ENCODE measurements at places on chromosomes 2 and 18.

GRCh38 chr18:12886498-12887126 is 2.6 kb upstream of the PTPN2 start:
- no peak for DNase-seq

GRCh38 chr2:54336136-54336976 is 80.3 kb upstream of the TSPYL6 start:
- no peak for DNase-seq

DNA sequence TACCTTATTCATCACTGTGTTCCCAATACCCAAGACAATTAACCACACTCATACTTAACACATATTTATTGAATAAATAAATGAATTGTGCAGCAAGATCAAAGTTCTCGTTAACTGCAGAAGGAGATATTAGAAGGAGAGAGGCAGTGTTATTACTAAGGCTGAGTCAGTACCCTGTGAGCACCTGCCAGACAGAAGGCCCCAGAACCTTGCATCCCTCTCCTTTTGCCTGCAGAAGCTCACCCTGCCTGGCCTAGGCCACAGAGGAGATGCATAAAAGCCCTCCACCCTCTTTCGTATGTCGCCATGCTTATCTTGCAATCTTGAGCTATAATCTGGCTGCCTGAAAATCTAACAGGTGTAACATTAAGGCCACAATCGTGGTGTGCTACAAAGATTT is 20.5 kb upstream of the RNF149 start:
- DNase-seq: no peak

DNA sequence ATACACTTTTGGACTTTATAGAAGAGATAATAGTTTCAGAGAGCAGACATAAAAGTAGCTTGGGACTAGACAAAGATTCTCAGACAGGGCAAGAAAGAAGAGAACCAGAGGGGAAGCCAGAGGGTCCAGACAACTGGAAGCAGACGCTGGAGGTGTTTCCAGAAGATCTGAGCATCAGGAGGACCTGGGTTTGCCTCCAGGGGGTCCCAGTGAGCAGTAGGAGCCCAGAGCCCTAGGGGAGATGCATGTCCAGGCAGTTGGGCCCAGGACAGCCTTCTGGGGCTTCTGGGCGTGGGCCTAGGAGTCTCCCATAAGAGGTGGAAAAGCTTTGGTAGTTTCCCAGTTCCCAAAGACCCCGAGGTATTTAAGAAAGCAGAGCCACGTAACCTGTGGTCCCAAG is 251.2 kb upstream of the ID2 start:
- no peak for DNase-seq
